ENCODE measurements at places on chromosomes 7 and 10. TPM values are rescaled to one million over a fixed set of nuclear protein-coding genes. Genes with fewer than 3 reads are reported as not detected.

DNA sequence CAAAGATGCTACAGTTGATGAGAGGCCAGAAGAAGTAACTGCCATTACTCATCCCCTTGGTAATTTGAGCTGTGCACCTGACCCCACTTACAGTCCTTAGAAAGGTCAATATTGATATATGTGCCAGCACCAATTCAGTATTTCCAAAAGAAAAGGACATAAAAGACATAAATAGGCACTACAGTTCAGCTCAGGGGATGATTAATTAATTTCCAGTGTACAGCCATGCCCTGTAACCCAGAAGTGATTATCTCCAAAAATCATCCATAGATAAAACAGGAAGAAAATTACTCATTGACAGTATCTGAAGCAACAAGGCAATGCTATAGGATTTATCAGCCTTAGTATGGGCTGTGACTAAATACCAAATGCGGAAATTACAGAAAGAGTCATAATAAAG is 82.4 kb downstream of the PHYHIPL start:
- H3K4me3 ChIP-seq: no peak overlapping the region
- H3K4me1 ChIP-seq: no peaks in the 10 kb centered on the region
- no peaks in the 10 kb centered on the region for H3K36me3 ChIP-seq
- no peak for DNase-seq
- H3K27ac ChIP-seq: no peak overlapping the region

GRCh38 chr7:65809259-65809981 is 63.5 kb upstream of the VKORC1L1 start:
- no peaks in the 10 kb centered on the region for H3K4me1 ChIP-seq
- no peak for DNase-seq
- H3K4me3 ChIP-seq: no peak overlapping the region
- H3K27me3 ChIP-seq: no peaks in the 10 kb centered on the region
- H3K36me3 ChIP-seq: no peaks in the 10 kb centered on the region

DNA sequence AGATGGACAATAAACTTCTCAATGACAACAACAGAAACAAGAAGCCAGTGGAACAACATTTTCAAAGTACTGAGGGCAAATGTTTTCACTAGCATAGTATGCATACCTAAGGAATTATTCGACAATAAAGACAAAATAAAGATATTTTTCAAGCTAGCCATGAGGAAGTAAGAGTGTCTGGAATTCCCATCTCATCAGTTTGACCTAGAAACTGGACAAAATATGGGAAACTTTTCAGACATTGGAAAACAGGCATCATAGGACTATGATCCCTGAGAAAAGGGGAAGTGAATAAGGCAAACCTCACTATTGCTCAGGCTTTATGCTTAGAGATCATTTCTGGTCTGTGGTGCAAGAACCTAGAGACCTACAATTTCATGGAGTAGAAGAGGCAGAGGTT is 86.3 kb downstream of the OAT start:
- H3K27ac ChIP-seq: no peak overlapping the region
- H3K36me3 ChIP-seq: no peaks in the 10 kb centered on the region
- DNase-seq: no peak
- H3K4me1 ChIP-seq: no peaks in the 10 kb centered on the region
- no peaks in the 10 kb centered on the region for H3K27me3 ChIP-seq
- H3K4me3 ChIP-seq: no peak overlapping the region

- no peaks in the 10 kb centered on the region for H3K4me1 ChIP-seq
- no peaks in the 10 kb centered on the region for H3K36me3 ChIP-seq
- no peak for DNase-seq
- H3K27me3 ChIP-seq: no peaks in the 10 kb centered on the region
Measured at GRCh38 chr7:154776350-154776749, 226.6 kb downstream of the PAXIP1 start.

GRCh38 chr10:42875388-42875755 is 92.8 kb downstream of the BMS1 start:
- H3K4me1 ChIP-seq: no peaks in the 10 kb centered on the region
- no peak overlapping the region for H3K4me3 ChIP-seq
- DNase-seq: no peak

The KAT6B gene
- 52.1 TPM for total RNA-seq

DNA sequence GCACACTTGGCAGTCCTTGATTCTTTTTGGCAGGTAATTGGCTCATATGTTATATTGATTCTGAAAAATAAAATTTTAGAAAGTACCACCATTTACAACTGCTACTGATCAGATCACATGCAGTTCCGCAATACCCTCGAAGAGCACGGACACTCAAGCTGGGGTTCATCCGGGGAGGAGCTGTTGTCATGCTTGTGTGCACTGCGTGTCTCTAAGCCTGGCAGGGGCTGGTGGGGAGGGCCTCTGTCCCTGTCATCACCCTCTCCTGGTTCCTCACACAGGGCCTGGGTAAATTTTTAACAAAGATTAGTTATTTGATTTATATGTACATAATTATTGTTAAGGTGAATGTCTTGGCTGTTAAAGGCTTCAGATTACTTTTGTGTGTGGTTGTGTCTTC is 45.2 kb downstream of the TRRAP start:
- H3K36me3 ChIP-seq: no peaks in the 10 kb centered on the region
- H3K4me1 ChIP-seq: no peaks in the 10 kb centered on the region
- DNase-seq: no peak
- no peak overlapping the region for H3K27ac ChIP-seq
- H3K4me3 ChIP-seq: no peak overlapping the region

- no peaks in the 10 kb centered on the region for H3K27me3 ChIP-seq
- peak overlapping the region; percentile 22 for H3K4me3 ChIP-seq
- peak; percentile 61 for DNase-seq
- H3K4me1 ChIP-seq: peaks cover 12% of the 10 kb centered on the region
Measured at GRCh38 chr7:5557920-5558401, 134.3 kb upstream of the TNRC18 start.

DNA sequence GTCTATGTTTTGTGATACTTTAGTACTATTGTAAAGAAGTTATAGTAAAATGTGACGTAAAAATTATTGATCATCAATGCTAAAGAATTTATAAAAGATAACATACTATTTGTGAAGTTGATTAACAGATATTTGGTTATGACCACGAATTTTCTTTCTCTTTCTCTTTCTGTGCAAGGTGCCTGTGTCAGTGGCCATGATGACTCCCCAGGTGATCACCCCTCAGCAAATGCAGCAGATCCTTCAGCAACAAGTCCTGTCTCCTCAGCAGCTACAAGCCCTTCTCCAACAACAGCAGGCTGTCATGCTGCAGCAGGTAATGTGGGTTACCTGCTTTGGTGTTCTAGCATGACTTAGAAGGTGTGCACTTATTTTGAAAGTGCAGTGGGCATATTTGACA is 213.7 kb downstream of the FOXP2 start:
- no peaks in the 10 kb centered on the region for H3K27me3 ChIP-seq
- no peak overlapping the region for H3K4me3 ChIP-seq
- DNase-seq: no peak

GRCh38 chr10:102418622-102419268 is at the start of gene PSD:
Gene PSD (minus strand): TSS chr10:102418785. CDS start chr10:102417038, 1,747 bp downstream.
- no peaks in the 10 kb centered on the region for H3K36me3 ChIP-seq
- no peak within 1 kb of the TSS for H3K27ac ChIP-seq
- H3K27me3 ChIP-seq: no peaks in the 10 kb centered on the region
- peak within 1 kb of the TSS; percentile 98 for H3K4me3 ChIP-seq

DNA sequence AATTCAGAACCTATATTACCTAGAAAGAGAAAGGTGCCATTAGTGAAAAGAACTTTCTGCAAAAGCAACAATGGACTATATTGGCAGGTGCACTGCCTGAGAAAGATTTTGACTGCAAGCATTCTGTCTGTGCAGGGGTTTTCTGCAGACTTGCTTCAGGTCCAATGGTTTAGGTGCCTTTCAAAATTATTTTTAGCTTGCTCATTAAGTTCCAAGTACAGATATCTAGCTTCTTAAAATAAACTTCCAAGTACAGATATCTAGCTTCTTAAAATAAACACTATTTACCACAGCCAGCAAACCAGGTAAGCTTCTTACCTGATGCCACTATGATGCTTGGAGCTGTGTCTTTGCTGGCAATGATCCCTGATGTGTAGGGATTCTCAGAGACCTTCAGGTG is 485.2 kb downstream of the SORCS1 start:
- no peak for DNase-seq
- H3K36me3 ChIP-seq: no peaks in the 10 kb centered on the region
- H3K27ac ChIP-seq: no peak overlapping the region
- H3K27me3 ChIP-seq: no peaks in the 10 kb centered on the region
- H3K4me1 ChIP-seq: no peaks in the 10 kb centered on the region

DNA sequence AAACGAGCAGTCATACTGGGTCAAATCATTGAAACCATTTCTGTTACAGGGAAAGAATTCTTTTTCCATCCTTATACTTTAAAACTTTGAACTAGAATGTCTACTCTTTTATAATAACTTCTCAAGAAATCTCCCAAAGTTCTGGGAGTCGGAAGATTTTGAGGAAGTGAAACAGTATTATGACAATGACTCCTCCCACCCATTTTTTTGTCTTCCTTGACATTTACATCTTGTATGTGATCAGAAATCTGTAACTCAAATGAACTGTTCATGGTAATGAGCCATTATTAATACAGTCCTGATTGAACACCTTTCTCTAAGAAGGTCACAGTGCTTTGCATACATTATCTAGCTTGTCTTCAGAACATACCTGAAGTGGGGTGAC is 227.4 kb downstream of the CELF2 start:
- no peak overlapping the region for H3K27ac ChIP-seq
- H3K27me3 ChIP-seq: no peaks in the 10 kb centered on the region
- no peak overlapping the region for H3K4me3 ChIP-seq
- H3K4me1 ChIP-seq: peaks cover 14% of the 10 kb centered on the region
- no peaks in the 10 kb centered on the region for H3K36me3 ChIP-seq

The LRIT1 gene
- not detected for total RNA-seq

- DNase-seq: no peak
- no peaks in the 10 kb centered on the region for H3K27me3 ChIP-seq
Measured at GRCh38 chr10:5492322-5492855, 7.0 kb downstream of the CALML5 start.

DNA sequence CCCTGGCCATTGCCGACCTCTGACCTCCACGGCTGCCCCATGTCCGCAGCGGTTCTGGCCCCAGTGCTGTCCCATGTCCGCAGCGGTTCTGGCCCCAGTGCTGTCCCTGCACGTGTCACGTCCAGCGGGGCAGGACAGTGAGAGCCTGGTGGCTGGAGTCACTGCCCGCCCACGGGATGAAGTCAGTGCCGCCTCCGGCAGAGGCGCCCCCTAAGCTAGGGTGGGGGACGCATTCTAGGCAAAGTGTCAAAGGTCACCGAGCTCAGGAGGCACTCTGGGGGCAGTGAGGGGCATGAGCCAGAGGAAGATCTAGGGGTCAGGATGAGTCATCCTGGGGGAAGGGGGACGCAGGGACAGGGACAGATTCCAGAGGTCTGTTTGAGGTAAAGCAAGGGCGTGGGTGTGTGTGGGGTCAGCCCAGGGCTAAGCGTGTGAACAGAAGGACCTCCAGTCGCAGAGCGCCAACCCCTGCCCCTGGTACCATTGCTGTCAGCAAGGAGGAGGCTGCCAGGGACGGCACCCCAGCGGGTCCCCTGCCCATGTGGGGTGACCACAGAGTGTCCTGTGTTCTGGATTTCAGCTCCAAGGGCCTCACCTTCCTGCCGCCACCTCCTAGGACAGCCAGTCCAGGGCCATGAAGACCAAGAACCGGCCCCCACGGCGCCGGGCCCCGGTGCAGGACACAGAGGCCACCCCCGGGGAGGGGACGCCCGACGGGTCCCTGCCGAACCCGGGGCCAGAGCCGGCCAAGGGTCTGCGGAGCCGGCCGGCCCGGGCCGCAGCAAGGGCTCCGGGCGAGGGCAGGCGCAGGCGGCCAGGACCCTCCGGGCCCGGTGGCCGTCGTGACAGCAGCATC is 665 bp downstream of the BHLHA15 start:
- no peak overlapping the region for H3K27ac ChIP-seq
- H3K4me3 ChIP-seq: no peak overlapping the region
- H3K4me1 ChIP-seq: no peaks in the 10 kb centered on the region
- no peaks in the 10 kb centered on the region for H3K27me3 ChIP-seq
- H3K36me3 ChIP-seq: no peaks in the 10 kb centered on the region

- H3K27ac ChIP-seq: no peak overlapping the region
- peaks cover 3% of the 10 kb centered on the region for H3K27me3 ChIP-seq
- H3K4me3 ChIP-seq: no peak overlapping the region
- no peaks in the 10 kb centered on the region for H3K36me3 ChIP-seq
Measured at GRCh38 chr7:122550545-122550944, 148.4 kb downstream of the RNF133 start.

GRCh38 chr10:121864168-121864567 is 63.7 kb downstream of the ATE1 start:
- no peak overlapping the region for H3K4me3 ChIP-seq
- H3K27me3 ChIP-seq: no peaks in the 10 kb centered on the region
- H3K27ac ChIP-seq: no peak overlapping the region
- no peaks in the 10 kb centered on the region for H3K36me3 ChIP-seq

GRCh38 chr10:107913317-107914294 is 749.1 kb upstream of the SORCS1 start:
- peaks cover 3% of the 10 kb centered on the region for H3K4me1 ChIP-seq
- H3K27ac ChIP-seq: no peak overlapping the region
- no peaks in the 10 kb centered on the region for H3K27me3 ChIP-seq
- H3K4me3 ChIP-seq: no peak overlapping the region
- no peaks in the 10 kb centered on the region for H3K36me3 ChIP-seq

- H3K4me3 ChIP-seq: no peak overlapping the region
- DNase-seq: no peak
- H3K27me3 ChIP-seq: no peaks in the 10 kb centered on the region
- H3K4me1 ChIP-seq: no peaks in the 10 kb centered on the region
Measured at GRCh38 chr7:141242568-141242967, 168.7 kb downstream of the TMEM178B start.

DNA sequence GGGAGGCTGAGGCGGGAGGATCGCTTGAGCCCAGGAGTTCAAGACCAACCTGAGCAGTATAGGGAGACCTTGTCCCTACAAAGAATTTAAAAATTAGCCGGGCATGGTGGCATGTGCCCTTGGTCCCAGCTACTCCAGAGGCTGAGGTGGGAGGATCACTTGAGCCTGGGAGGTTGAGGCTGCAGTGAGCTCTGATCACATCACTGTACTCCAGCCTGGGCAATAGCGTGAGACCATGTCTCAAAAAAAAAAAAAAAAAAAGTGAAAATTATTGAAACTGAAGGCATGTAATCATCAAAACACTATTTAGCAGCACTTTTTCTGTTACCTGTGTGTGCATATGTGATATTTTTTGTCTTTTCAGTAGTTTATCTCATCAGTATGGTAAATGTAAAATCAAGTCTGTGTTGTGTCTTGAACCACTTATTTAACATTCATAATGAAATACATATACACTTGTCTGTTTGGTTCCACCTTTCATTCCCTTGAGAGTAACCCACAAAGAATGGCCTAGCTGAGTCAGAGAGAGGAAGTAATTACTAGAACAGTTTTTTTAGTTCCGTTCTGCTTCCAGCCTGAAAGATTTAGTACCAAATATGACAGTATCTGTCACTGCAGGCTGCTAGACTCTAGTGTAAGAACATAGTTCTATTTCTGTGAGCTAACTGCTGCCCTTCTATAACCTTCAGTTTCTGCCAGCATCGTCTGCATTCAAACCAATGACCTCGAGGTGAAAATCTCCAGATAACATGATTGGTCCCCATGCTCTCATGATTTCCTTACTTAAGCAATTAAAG is 68.6 kb downstream of the MMRN2 start:
- no peaks in the 10 kb centered on the region for H3K4me1 ChIP-seq
- H3K4me3 ChIP-seq: no peak overlapping the region
- H3K36me3 ChIP-seq: no peaks in the 10 kb centered on the region
- no peak overlapping the region for H3K27ac ChIP-seq

The C10orf88 gene
- 9.6 TPM for total RNA-seq
